ENCODE measurements at places on chromosomes 3 and 15.

DNA sequence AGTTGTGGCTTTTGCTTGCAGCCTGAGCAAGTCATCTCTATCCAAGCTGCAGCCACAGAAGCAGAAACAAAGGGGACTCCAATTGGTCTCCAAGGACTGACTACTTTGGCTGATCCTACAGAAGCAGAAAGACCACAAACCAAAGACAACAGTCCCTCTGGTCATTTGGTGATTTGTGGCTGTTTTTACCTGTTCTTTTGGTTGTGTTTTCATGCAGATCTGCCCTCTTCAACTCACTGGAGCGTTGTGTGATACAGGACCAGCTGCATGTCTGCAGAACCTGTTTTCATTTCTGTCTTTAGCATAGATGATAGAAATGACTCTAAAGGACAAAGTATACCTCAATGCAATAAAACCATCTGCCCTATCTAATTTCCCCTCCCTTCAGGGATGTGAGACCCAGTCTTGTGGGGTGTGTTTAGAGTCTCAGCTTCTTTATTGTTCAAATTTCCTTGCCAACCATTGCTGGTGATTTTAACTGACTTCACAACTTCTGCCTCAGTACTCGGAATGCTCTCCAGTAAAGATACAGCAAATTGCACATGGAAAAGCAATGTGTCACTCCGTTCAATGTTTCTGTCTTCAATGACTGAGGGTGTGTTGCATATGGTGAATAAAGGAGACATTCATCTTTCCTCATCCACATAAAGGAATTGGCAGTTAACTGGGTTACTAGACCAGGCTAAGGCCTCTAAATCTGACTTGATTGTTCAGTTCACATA, 48.9 kb upstream of the SLC7A14 start:
- DNase-seq = no peak

GRCh38 chr3:171811913-171812335, 1.6 kb upstream of the PLD1 start:
- no peak for DNase-seq

GRCh38 chr15:49830391-49830790, 209.5 kb downstream of the DTWD1 start:
- no peak for DNase-seq

- no peak for DNase-seq
Measured at GRCh38 chr3:113968986-113969385, 21.2 kb downstream of the ZDHHC23 start.

GRCh38 chr15:31503256-31503655, 176.6 kb downstream of the KLF13 start:
- no peak for DNase-seq

- no peak for DNase-seq
Measured at GRCh38 chr3:23911397-23911796, 5.4 kb downstream of the NKIRAS1 start.

- DNase-seq = no peak
Measured at GRCh38 chr3:176765382-176765900, 431.8 kb downstream of the TBL1XR1 start.
